ENCODE measurements at places on chromosomes 4 and X.

DNA sequence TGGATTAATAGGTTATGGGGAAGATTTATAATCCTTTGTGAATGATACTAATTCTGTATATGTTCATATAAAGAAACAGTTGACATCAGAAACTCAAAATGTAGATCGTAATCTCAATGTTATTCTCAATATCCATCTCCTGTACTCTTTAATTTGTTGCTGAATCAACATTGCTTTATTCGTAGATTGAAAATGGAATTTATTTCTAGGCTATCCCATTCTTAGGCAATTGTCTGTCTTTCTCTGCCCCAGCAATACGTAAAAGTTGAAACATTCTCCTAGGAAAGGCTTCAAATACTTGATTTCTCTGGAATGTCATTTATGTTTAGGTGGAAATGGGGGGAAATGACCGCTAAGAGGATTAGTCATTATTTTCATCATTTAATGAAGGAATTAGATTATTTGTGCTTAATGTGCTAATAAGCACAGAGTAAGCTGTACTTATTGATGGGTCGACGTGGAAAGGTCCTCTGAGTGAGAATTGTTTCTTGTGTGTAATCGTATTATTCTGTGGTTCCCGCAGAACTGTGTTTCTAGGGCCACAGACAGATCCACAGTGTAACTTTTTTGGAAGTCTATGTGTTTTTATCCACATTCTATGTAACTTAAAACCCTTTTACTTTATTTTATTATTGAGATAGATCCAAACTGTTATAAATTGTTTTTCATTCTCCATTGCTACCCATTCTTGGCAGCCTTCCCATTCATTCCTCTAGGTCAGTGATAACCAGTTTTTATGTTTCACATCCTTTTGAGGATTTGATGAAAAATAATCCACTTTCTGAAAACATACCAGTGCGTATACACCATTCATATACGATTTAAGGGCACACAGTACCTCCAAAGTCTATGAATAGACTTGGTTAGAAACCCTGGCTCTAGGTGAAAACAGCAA is 262.9 kb downstream of the ARHGAP10 start:
- DNase-seq: no peak

GRCh38 chr4:153527690-153528089 is 61.5 kb downstream of the TMEM131L start:
- no peak for DNase-seq

GRCh38 chrX:40174854-40175510 is 77.2 kb upstream of the BCOR start:
- DNase-seq: no peak

DNA sequence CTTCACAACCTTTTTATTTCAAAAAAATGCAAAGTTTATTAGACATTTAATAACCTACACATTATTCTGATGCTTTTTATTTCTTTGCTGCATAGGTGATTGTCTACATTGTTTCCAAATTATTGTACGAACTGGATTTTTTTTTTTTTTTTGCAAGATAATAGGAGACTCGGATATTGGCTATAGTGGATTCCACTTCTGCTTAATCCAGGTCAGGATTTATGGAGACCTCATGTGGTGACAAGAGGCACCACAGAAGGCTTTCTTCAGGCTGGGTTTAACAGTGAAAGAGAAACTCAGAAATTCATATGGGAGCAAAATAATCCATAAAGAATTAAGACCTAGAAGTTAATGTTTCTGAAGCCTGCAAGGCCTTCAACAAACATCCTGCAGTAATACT is 2.4 kb upstream of the SLIT2 start:
- no peak for DNase-seq

DNA sequence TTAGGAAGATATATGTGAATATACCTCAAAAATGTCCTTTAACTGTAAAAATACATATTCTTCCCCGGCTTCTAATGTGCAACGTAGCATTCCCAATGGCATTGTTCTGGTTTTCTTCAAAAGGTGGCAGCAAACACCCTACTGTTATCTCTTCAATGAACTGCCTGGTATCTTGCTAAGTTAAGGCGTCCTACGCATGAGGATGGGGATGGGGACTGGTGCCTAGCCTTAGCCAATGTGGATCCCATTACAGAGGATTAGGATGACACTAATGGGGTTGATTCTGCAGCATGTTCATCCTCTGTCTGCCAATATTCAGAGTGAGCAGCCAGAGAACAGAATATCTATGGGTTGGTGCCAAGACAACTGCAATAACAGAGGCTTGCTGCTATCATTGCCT is 334.9 kb upstream of the ADGRL3 start:
- DNase-seq: peak; percentile 12
